ENCODE measurements at places on chromosomes 5 and 9. TPM values are rescaled to one million over a fixed set of nuclear protein-coding genes. Genes with fewer than 3 reads are reported as not detected.

- no peak overlapping the region for H3K27ac ChIP-seq
- H3K36me3 ChIP-seq = no peaks in the 10 kb centered on the region
- no peak for DNase-seq
- peaks cover 13% of the 10 kb centered on the region for H3K4me1 ChIP-seq
- peaks cover 81% of the 10 kb centered on the region for H3K27me3 ChIP-seq
These were observed 4.0 kb downstream of the TSLP start for GRCh38 chr5:111075520-111075919.

- H3K27me3 ChIP-seq = no peaks in the 10 kb centered on the region
- no peak for DNase-seq
- H3K27ac ChIP-seq = no peak overlapping the region
- H3K4me1 ChIP-seq = no peaks in the 10 kb centered on the region
- H3K36me3 ChIP-seq = no peaks in the 10 kb centered on the region
- no peak overlapping the region for H3K4me3 ChIP-seq
These were observed 518.4 kb downstream of the TAF11L14 start for GRCh38 chr5:18152671-18153070.

GRCh38 chr5:157532022-157532421, 43.6 kb downstream of the ADAM19 start:
- H3K27me3 ChIP-seq = no peaks in the 10 kb centered on the region
- H3K36me3 ChIP-seq = peaks cover 7% of the 10 kb centered on the region
- DNase-seq = no peak
- peaks cover 15% of the 10 kb centered on the region for H3K4me1 ChIP-seq
- H3K4me3 ChIP-seq = no peak overlapping the region
- H3K27ac ChIP-seq = no peak overlapping the region

DNA sequence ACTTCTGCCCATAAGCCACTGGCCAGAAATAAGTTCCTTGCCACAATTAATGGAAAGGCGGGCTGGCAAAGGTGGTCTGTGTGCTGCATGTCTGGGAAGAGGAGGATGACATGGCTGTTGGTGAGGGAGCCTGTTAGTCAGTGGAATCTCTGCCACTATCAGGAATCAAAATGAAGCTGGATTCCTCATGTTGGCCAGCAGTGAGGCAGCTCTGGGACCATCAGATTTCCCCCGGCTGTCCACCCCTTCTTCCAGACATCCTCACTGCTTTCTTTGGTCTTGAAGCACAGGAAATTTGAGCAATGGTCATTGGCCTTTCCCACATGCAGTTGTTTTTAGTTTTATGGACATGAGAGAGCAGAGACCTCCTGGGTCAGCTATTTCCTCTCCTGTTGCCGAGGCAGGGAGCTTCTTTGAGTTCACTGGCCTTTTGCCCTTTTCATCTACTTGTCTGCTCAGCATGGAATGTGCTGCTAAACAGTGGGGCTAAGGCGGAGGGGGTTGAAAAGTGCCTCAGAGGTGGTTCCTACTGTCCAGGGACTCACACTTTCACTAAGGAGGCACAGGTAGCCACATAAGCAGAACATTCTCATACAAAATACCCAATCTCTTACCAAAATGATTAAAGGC, 34.8 kb upstream of the NEURL1B start:
- DNase-seq = no peak
- no peak overlapping the region for H3K27ac ChIP-seq
- H3K4me3 ChIP-seq = no peak overlapping the region

GRCh38 chr5:175621971-175622370, 35.9 kb upstream of the HRH2 start:
- H3K4me1 ChIP-seq = peaks cover 10% of the 10 kb centered on the region
- H3K36me3 ChIP-seq = no peaks in the 10 kb centered on the region
- no peaks in the 10 kb centered on the region for H3K27me3 ChIP-seq

- no peak overlapping the region for H3K4me3 ChIP-seq
- no peak for DNase-seq
- H3K27ac ChIP-seq = no peak overlapping the region
- H3K4me1 ChIP-seq = no peaks in the 10 kb centered on the region
These were observed 63.4 kb upstream of the SREK1 start for GRCh38 chr5:66080664-66081063.

GRCh38 chr5:176577312-176578176, 28.4 kb downstream of the CDHR2 start:
- no peaks in the 10 kb centered on the region for H3K36me3 ChIP-seq
- no peaks in the 10 kb centered on the region for H3K4me1 ChIP-seq
- H3K27ac ChIP-seq = no peak overlapping the region
- H3K4me3 ChIP-seq = no peak overlapping the region
- no peak for DNase-seq
- H3K27me3 ChIP-seq = peaks cover 5% of the 10 kb centered on the region

GRCh38 chr5:136457390-136458013, 92.2 kb upstream of the TRPC7 start:
- no peak overlapping the region for H3K4me3 ChIP-seq
- H3K27ac ChIP-seq = no peak overlapping the region
- H3K4me1 ChIP-seq = peaks cover 2% of the 10 kb centered on the region
- H3K36me3 ChIP-seq = no peaks in the 10 kb centered on the region
- H3K27me3 ChIP-seq = peaks cover 2% of the 10 kb centered on the region
- no peak for DNase-seq

GRCh38 chr5:139740992-139741672, 54.5 kb upstream of the PSD2 start:
- peaks cover 2% of the 10 kb centered on the region for H3K27me3 ChIP-seq
- H3K36me3 ChIP-seq = no peaks in the 10 kb centered on the region
- H3K4me3 ChIP-seq = no peak overlapping the region
- no peak overlapping the region for H3K27ac ChIP-seq
- H3K4me1 ChIP-seq = peaks cover 40% of the 10 kb centered on the region

Gene CCIN
- 0.40 TPM for total RNA-seq

Gene MYOT
- total RNA-seq = not detected
